AG08396 (cell line): ENCODE measurements at places on chromosomes 3 and 15.
A peak's percentile ranks its signal among the peaks of the same experiment; 100 is the strongest.

DNA sequence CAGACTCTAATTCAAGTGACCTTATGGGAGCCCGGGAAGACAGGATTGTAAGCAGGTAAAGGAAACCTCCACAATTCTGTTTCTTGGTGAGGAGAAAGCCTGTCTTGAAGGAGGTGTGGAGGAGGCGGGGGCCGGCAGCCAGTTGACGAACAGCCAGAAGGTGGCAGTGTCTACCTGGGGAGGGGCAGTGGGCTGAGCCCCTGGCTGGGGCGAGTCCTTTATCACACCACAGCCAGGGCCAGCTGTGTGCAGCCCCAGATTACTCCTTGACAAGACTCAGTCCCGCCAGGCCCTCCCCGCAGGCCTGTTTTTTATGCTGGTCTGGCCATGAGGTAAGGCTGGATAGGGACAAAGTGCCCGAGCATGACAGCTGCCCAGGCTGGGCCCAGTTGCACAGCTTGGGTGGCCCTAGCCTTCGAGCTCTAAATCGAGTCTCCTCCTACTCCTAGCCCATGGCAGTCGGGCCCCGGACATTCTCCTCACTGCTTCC is 40.9 kb upstream of the IDH2 start:
- peak; percentile 34 for DNase-seq

GRCh38 chr15:48617619-48618018 is 27.9 kb downstream of the FBN1 start:
- DNase-seq = peak; percentile 67

GRCh38 chr3:127489357-127489756 is 101.2 kb downstream of the TPRA1 start:
- no peak for DNase-seq

GRCh38 chr15:68449389-68449788 is 17.4 kb upstream of the ITGA11 start:
- DNase-seq = no peak

DNA sequence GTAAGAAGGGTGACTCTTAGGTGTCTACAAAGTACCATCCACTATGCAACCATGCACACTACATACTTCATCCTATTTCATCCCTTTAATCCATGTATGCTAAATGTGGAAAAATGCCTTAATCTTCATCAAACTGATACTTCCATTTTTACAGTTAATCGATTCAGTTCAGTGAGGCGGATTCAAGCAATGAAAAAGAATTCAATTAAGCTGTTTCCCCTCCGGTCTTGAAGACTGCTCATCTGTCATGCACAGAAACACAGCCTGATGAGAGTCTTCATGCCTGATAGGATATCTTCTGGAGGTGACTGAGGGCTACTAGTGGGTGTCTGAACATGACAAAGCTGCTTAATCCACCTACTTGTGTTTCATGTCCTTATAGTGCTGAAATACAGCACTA is 270.6 kb upstream of the ALCAM start:
- DNase-seq = no peak

- no peak for DNase-seq
Measured at GRCh38 chr3:26406636-26407035, 215.9 kb upstream of the LRRC3B start.

- peak; percentile 50 for DNase-seq
Measured at GRCh38 chr15:67135494-67135893, 70.1 kb downstream of the SMAD3 start.
